HS-27A (cell line): ENCODE measurements at places on chromosomes 13 and 19.

- no peak for DNase-seq
Observed at GRCh38 chr19:2969104-2969504, 8.3 kb upstream of the TLE6 start.

- DNase-seq = no peak
Observed at GRCh38 chr13:99985241-99985874, 3.8 kb downstream of the ZIC2 start.

- DNase-seq = no peak
Observed at GRCh38 chr19:14021474-14021873, 6.5 kb upstream of the RLN3 start.

DNA sequence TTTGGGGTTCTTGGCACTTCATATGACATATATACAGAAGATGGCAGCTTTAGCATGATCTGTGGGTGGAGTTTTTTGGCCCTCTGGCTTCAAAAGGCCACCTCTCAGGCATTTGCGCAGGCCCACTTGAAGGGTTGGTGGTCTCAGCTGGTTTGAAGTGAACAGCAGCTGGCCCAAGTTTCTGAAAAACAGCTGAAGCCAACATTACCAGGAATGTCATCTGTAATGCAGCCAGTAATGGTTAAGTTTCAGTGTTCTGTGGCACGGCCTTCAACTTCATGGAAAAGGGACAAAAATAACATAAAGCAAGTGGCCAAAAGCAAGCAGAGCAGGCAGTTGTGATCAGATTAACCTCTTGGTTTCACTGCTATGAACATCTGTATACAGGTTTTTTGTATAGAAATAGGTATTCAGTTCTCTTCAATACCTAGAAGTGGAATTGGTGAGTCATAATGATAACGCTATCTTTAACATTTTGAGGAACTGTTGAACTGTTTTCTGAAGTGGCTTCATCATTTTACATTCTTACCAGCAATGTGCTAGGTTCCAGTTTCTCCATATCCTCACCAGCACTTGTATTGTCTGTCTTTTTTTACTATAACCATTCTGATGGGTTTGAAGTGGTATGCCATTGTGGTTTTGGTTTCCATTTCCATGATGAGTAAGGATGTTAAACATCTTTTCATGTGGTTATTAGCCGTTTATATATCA, 245.4 kb downstream of the SHISA2 start:
- DNase-seq = no peak

- DNase-seq = no peak
Observed at GRCh38 chr19:916645-917322, 349 bp upstream of the KISS1R start.

DNA sequence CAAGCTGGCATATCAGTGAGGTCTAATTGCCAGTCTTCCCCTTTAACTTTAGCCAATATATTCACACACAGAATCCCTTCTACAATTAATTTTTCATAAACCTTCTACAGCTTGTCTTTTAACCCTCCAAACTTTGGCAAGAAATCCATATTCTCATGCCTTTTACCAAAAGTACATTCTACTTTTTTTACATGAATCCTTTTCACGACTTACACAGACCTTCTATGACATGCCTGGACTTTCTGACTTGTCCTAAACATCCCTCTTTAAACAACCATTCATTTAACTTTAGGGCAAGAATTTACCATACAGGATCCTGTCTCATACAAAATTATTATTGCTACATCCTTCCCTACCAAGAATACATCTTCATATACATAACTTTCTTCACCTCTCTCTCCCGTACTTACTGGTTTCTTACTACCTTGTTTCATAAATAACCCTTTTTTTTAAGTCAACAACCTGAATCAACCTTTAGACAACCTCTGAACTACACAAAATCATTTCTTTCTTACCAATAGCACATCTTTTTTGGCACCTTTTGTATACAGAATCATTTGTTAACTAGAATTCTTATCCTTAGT, 23.5 kb downstream of the ZNF544 start:
- DNase-seq = no peak

DNA sequence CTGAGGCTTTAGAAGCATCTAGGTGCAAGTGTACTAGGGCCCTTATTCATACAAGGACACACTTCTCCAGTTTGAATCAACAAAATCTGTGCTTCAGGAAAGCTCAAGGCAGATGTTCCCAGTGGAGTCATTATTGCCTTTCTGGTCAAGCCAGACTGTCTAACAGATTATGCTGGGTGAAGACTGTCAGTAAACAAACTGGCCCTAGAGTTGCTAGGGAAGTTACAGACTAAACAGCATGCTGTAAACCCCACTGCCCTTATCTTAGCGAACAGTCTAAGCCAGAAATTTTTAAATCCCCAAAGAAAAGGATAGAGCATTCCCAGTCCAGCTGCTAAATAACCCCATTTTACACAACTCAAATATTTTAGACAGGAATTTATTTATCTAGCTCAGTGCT, 1701.3 kb upstream of the PRR20A start:
- no peak for DNase-seq

GRCh38 chr13:71866335-71867130, 471 bp downstream of the DACH1 start:
- no peak for DNase-seq

GRCh38 chr19:2490659-2491058, 14.7 kb downstream of the GADD45B start:
- no peak for DNase-seq

GRCh38 chr19:30011051-30011578, 69.1 kb downstream of the URI1 start:
- DNase-seq = no peak

- DNase-seq = no peak
Observed at GRCh38 chr13:36088001-36088400, 43.2 kb downstream of the DCLK1 start.

GRCh38 chr13:35309706-35310105, 166.8 kb downstream of the MAB21L1 start:
- DNase-seq = no peak

DNA sequence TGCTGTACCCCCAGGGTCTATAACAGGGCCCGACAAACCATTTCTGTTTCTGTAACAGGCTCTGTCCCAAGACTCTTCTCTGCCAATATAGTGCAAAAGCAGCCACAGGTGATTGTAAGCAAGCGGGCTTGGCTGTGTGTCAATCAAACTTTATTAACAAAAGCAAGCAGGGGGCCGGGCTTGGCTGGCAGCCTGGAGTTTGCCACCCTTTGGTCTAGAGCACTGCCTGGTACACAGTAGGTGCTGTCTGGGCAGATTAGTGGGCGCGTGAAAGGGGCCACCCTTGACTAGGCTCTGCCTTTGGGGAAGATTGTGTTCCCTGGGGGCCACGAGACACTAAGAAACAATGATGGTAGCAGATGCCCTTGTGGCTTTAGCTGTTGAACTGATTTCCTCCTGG, 27.4 kb downstream of the CCL25 start:
- DNase-seq = no peak

- no peak for DNase-seq
Observed at GRCh38 chr13:52845334-52845761, 3.1 kb downstream of the PCDH8 start.

GRCh38 chr19:30159636-30160035, 212.5 kb upstream of the ZNF536 start:
- no peak for DNase-seq

DNA sequence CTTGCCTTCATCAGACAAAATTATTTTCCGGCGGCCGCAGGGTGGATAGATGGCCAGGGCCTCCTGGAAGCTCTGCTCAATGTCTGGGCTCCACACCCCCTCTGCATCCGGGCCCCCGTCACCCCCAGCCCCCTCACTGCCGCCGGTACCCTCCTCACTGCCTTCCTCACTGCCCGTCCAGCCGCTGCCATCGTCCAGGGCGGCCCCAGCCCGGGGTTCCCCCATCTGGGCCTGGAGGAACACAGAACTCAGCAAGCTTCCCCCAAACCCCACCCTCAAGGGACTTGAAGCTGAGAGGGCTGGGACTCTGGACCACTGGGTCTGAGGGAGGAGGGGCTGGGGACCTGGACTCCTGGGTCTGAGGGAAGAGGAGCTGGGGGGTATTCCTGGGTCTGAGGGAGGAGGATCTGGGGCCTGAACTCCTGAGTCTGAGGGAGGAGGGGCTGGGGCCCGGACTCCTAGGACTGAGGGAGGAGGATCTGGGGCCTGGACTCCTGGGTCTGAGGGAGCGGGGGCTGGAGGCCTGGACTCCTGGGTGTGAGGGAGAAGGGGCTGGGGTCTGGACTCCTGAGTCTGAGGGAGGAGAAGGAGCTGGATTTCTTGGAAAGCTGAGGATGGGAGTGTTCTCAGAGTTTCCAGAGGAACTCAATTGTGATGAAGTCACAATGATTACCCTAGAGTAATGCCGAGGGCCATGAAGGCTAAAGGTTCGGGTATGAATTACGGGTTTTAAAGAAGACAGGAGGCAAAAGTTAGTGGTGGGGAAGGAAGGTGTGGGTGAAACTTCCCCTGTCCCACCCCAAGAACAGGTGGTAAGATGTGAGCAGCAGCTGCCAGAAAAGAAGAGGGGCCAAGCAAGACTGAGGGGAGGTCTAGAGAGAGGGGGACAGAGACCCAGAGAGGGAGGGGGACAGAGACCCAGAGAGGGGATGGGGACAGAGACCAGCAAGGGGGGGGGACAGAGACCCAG, 2.1 kb downstream of the TEAD2 start:
- DNase-seq = no peak

GRCh38 chr19:45115809-45116615, 23.0 kb downstream of the PPP1R37 start:
- DNase-seq = no peak

- DNase-seq = no peak
Observed at GRCh38 chr13:79725841-79726240, 244.9 kb downstream of the NDFIP2 start.

DNA sequence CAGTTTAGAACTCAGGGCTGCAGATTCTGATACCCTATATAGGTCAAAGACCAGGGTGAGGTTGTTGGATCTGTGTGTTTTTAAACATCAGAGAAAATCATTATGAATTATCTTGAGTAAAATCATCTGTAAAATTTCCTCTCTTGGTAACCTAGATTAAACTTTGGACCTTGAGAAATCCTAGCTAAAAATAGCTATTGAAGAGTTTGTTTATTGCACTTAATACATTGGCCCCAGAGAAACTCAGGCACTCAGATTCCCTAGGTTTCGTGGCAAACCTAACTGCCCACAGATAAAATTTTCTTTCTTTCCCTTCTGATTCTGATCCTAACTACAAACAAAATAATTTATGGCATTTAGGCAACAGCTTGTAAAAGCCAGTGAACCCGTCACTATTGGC, 102.3 kb downstream of the GPC6 start:
- DNase-seq = no peak

DNA sequence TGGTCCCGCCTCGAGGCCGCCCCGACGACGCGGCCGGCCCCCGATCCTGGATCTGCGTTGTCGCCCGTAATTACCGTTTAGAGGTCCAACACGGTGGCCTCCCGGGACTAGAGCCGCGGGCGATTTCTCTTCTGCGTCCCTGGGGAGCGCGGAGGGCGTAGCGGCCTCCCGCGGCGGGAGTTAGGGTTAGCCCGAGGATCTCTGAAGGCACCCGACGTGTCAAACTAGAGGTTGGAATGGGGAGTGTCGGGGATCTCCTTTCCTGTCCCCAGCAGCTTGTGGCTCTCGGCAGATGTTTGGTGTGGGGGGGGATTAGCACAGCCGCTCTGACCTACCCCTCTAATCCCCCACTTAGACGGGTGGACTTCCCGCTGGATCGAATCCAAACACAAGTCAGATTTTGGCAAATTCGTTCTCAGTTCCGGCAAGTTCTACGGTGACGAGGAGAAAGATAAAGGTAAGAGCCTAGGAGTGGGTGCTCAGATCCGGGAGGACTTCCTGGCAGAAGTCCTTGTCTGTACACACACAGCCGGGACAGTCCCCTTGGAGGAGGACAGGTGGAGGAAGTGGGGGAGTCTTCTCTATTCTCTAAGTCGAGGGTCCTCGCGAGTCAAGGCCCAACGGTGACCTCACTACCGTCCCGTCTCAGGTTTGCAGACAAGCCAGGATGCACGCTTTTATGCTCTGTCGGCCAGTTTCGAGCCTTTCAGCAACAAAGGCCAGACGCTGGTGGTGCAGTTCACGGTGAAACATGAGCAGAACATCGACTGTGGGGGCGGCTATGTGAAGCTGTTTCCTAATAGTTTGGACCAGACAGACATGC, 581 bp downstream of the CALR start:
- no peak for DNase-seq

GRCh38 chr19:14497228-14497921, 1.4 kb upstream of the GIPC1 start:
- no peak for DNase-seq

DNA sequence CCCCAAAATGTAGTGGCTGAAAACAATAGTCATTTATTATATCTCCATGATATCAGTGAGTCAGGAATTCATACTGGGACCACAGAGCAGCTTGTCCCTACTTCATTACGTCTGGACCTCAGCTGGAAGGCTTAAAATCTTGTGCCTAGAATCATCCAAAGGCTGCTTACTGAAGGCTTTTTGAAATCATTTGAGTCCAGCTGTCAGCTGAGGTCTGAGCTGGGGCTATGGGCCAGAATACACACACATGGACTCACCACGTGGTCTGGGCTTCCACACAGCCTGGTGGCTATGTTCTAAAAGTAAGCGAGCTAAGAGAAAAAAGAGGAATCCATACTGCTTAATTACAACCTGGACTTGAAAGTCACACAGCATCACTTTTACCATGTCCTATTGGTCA, 209.2 kb downstream of the KCTD12 start:
- no peak for DNase-seq

GRCh38 chr19:39099341-39099740, 15.2 kb downstream of the ACP7 start:
- no peak for DNase-seq

GRCh38 chr19:17391371-17392151, 2.4 kb downstream of the CCDC194 start:
- no peak for DNase-seq

- no peak for DNase-seq
Observed at GRCh38 chr19:23318143-23318542, 67.9 kb upstream of the ZNF724 start.

DNA sequence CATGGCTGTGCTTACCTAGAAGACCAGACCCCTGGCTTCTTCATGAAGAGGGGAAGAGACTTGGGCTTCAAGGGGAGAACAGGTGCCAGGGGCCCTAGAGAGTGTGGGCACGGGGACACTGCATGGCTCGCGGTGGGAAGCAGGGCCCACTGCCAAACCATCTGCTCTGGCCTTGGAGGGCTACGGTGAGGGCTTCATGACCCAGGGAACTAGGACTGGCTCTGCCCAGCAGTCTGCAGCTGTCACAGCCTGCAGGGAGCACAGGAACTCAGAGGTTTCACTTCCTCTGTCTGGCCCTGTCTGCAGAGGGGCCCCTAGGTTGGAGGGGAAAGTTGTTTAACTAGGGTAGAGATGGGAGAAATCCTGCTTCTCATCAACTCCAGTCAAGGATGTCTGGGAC, 4.3 kb downstream of the ERCC1 start:
- DNase-seq = no peak

DNA sequence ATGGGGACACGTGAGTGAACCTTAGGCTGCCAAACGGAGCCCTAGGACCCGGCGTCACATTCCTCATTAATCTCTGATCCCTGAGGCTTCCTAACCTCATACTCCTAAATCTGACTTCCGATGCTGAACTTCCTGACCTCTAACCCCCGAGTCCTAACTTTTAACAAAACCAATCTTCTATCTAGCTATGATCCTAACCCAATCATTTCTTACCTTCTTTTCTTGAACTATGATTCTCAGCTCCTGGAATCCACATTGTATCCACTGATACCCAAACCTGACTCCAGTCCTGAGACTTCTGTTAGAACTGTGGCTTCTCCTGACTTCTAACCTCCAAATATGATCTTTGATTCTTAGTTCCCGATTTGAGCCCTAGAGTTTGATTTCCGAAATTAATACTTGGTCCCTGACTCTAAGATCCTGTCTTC, 447 bp downstream of the NFKBIB start:
- no peak for DNase-seq
